ENCODE measurements at places on chromosomes 3 and 15.

GRCh38 chr15:78241017-78241416 is 6.7 kb upstream of the ACSBG1 start:
- DNase-seq = peak; percentile 86

GRCh38 chr3:52083556-52084087 is 27.3 kb upstream of the DUSP7 start:
- peak; percentile 7 for DNase-seq

DNA sequence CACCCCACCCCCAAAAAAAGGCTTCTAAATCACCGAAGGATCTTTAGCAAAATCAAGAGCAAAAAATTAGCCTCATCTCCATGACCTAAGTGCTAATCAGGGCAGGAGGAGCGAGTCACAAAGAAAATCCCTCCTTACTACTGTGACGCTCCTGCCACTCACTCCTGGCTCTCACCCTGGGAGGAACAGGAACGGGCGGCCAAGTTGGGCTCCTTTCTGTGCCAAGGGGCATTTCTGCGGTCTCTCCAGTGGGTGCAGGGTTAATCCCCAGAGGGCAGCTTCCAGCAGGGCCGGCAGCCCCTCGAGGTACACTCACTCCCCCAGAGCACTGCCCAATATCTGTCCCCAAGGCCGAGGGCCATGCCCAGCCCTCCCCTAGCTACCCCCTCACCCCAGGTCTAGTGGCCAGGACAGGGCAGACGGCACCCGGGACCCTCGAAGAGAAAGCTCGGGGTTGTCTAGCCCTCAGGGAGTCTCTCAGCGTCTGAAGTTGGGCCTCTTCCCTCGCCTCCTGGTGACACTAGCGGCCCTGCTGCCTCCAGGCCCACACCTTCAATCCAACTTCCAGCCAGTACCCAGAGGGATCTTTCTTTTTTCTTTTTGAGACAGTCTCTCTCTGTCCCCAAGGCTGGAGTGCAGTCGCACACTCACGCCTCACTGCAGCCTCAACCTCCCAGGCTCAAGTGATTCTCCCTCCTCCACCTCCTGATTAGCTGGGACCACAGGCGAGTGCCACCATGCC is 706 bp downstream of the CAV3 start:
- no peak for DNase-seq

- peak; percentile 26 for DNase-seq
These were observed 25.4 kb upstream of the SRP14 start for GRCh38 chr15:40064231-40064894.

GRCh38 chr15:57290826-57291225 is 85.5 kb upstream of the CGNL1 start:
- no peak for DNase-seq

DNA sequence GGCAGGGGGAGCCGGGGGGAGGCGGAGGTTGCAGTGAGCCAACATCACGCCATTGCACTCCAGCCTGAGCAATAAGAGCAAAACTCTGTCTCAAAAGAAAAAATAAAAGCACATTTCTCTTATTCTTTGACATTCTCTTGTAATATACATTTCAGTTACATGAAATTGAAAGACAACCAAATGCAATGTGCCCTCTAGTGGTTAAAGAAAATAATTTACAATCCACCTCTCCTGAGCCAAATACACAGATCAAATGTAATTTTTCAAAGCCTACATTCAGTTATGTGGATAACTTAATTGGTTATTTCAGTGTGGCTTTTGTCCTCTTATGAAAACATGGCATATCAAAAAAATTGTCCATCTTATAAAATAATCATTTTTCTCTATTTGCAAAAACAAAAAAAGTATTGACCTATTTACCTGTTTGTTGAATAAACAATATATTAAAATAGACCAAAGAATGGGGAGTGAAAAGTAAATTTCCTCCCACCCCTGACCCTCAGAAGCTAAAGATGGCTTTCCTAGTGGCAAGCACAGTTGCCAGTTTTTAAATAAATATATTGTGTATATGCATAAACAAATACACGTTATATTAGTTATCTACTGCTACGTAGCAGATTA is 14.2 kb upstream of the U2SURP start:
- DNase-seq = no peak

GRCh38 chr3:147431751-147432150 is 22.6 kb downstream of the ZIC1 start:
- DNase-seq = no peak

DNA sequence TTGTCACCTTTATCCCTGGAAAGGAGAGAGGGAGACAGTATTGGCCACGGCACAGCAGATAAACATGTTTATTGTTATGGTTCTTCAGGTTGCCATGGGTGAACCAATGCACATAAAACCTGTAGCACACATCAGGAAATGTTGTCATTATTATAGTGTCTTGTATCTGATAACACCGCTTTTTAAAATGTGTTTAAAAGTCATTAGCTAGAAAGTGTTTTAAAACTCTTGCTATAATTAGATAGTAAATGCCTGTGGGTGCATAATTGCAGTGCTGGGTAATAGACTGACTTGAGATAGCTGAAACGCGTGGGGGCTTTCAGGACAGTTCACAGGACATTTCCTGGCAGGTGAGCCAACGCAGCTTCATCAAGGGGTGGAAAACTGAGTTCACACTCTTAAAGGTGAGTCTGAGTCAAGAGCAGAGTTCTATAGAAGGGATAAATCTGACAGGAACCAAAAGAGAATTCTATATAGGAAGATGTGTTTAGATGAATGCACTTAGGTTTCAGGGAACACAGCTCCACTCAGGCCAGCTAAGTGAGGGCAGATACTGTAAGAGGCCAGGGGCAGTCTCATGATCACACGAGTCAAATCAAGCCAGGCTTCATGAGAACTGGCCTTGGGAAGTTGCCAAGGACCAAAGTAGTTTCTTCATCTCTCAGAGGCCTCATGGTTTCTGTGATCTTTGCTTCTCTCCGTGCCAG is 35.6 kb upstream of the PPP4R2 start:
- DNase-seq = no peak

DNA sequence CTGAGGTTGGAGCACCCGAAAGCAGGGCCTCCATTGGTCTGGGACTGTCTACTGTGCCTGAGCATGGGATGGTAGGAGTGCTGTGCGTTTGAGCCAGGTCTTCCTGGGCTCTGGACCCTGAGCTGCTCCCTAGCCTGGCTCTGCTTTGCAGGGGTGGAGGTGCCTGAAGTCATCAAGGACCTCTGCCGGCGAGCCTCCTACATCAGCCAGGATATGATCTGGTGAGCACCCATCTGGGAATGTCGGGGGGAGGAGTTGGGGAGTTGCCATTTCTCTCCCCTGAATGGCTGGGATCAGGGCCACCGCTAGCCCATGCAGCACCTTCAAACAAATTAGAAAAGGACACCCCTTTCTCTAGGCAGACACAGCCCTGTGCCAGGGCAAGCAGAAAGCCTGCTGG is 20.7 kb downstream of the DUOX1 start:
- no peak for DNase-seq

DNA sequence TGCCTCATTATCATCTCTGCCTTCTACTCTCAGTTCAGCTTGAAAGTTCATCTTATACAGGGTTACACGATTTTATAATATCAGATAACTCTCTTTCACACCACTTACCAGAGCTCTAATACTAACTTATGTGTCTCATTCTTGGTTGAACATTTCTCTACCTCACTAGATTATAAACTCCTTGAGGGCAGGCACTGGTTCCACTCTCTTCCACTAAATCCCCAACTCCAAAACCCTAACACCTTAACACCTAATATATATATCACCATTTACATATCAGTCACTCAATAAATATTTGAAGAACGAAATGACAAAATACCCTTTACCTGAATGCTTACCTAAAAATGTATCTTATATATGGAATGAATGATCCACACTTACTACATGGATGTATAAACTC is 977.2 kb downstream of the FHIT start:
- no peak for DNase-seq

DNA sequence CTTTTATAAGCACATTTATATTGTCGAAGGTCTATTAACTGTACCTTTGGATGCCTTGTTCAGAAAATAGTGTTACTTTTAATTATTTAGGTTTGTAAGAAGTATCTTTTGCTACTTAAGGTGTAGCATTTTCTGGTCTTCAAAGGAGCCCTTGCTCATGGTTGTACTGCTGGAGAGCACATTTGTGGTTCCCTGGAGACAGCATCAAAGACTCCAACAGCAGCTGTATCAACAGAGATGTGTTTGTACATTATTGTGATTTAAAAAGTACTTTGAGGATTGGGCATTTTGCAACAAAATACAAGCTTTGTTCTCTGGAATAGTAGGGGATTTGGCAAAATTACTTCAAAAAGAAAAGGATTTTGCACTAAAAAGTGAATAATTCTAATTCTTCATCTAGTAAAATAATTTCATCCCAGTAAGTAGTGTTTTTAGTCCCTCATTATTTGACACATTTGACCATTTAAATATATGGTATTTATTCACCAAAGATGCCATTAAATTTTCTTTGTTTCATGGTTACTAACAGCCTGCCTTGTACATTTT is 16.5 kb downstream of the TBC1D23 start:
- DNase-seq = no peak

- DNase-seq = no peak
These were observed 127.5 kb downstream of the UACA start for GRCh38 chr15:70635895-70636294.

DNA sequence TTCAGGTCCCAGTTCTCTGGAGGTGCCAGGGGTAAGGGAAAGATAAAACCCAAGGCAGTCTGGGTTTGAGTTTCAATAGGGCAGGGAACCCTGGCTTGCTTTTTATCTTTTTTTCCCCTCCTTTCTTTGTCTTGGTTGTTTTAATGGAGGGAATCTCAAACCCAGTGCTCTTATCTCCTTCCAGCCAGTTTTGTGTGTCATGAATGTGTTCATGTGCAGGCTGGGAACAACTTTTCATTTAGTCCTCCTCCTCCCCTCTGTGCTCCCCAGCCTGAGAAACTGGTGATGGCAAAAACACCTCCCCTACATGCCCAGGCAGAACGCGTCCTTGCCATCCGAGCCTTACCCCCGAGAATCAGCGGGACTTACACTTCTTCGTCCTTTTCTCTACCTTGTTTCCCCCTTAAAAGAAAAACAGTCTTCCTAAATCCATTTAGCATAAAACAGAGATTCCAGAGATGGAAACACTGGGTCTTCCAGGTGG is 10.9 kb downstream of the SEMA3G start:
- no peak for DNase-seq

DNA sequence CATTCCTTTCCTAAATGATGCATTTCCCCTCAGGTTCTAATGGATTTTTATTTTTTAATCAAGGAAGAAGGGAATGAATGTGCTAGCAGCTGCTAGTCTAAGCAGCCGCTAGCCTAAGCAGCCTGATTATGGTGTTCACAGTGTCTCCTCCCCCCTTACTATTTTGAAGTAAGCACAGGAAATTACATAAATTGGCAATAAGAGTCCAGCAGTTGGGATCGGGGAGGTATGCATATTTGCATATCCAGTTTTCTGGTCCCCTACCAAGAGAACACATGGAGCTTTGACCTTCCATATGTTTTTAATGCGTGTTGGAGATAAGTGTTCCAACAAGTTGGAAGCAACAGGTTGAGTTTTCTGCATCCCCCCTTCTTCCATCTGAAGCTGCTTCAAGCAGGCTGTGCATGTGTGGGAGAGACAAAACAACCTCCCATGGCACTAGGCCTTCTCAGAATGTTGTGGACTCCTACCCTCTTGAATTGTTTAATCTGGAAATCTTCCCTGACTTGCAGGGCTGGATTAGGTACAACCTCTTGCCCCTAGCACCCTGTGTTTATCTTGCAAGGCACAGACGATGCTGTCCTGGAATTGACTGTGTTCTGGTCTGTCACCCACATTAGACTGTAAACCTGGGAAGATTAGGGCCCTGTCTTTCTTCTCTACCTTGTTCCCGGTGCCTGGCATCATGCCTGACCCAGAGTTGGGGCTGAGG is 124.8 kb upstream of the LRIG1 start:
- DNase-seq = no peak

GRCh38 chr3:122893282-122893681 is 98.4 kb downstream of the SLC49A4 start:
- no peak for DNase-seq

DNA sequence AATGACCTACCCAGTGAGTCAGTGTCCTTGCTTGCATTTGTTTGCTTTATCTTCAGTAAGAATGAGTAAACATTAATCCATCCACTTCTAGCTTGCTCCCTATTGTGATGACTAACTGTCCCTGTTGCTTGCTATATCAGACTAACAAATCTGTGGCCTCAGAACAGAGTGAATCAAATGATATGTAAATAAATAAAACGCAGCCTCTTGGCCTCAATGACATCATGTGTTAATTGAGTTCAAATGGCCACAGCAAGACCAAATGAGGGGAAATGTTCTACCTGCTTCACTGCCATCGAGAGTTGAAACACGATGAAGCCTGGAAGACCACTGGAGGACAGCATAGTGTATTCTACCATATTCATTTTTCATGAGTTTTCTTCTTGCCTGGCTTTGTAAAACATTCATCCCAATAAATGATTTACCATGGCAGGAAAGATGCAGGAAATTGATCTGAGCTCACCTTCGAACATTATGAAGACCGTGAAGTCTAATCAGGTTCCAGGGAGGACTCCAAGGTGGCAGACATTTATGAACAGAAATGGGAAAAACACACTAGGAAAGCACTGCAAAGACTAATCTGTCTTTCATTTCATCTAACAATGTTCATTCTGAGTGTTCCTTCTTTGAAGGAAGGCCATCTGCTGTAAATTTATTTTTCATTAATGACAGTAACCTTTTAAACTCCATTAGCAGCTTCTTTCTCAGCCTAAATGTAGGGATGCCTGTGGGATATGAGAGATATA is 1144.5 kb downstream of the TUSC7 start:
- no peak for DNase-seq

- no peak for DNase-seq
These were observed 491.0 kb downstream of the ROBO2 start for GRCh38 chr3:77530870-77531269.

DNA sequence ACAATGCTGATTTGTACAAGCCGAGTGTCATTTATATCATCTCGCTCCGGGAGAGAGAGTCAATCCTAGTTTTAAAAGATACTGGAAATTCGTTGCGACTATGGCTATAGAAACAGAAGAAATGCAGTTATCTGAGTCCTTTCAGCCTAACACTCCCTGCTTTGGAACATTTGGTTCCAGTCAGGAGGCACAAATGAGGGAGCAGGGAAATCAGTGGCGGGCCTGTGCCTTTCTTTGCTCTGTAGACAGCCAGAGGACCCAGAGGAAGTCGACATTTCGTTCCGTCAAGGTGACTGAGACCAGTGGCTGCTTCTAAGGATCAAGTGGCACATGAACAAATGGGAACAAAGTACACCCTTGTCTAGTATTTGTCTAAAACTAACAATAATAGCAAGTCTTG is 745 bp upstream of the RIOX2 start:
- DNase-seq = no peak

DNA sequence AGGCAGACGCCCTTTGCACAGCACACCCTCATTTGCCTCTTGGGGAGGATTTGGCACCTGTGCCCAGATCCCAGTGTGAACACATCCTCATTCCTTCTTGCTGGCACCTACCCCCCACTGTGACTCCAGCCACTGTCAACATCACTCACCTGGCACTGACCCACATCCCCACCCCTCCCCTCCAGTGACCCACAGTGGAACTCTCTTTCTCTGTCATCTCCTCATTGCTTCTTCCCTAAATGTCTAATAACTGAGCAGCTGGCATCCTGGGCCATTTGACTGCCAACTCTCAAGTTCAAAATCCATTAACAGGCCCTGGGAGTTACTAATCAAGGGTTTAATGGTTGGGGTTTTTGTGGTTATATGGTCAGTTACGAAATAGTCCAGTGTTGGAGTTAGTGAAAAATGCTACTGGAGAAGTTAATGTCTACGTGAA is 14.4 kb downstream of the SNAPC5 start:
- no peak for DNase-seq

- no peak for DNase-seq
These were observed 68.7 kb downstream of the AP4E1 start for GRCh38 chr15:50977162-50977561.
